ENCODE measurements at places on chromosomes 1 and 21. TPM values are rescaled to one million over a fixed set of nuclear protein-coding genes. Genes with fewer than 3 reads are reported as not detected.

Gene FCRL5
- 10.2 TPM for polyA plus RNA-seq

Gene MFSD2A
- 2.1 TPM for polyA plus RNA-seq

Gene CELA2A
- not detected for polyA plus RNA-seq

Gene RPTN
- polyA plus RNA-seq: not detected

Gene SERTAD4
- polyA plus RNA-seq: 1.4 TPM

Data from sigmoid colon (tissue), 7 donors.